ENCODE measurements at places on chromosomes 2 and 18. TPM values are rescaled to one million over a fixed set of nuclear protein-coding genes. Genes with fewer than 3 reads are reported as not detected.

The TCF23 gene
- 0.03 TPM for total RNA-seq

The SERPINB3 gene
- total RNA-seq: 0.88 TPM

The SLC30A3 gene
- total RNA-seq: not detected

The SATB2 gene
- 2.8 TPM for total RNA-seq

The FAM168B gene
- 66.4 TPM for total RNA-seq

The ST8SIA3 gene
- not detected for total RNA-seq

The TMEM247 gene
- total RNA-seq: not detected

The MEP1B gene
- total RNA-seq: not detected

The HOXD12 gene
- not detected for total RNA-seq

The CNTNAP5 gene
- total RNA-seq: not detected

The ERMN gene
- not detected for total RNA-seq
